ENCODE measurements at places on chromosomes 3 and 15. TPM values are rescaled to one million over a fixed set of nuclear protein-coding genes. Genes with fewer than 3 reads are reported as not detected.

AADAC gene
- polyA plus RNA-seq = 0.32 TPM

TMEM266 gene
- 13.3 TPM for polyA plus RNA-seq

ACKR2 gene
- 2.4 TPM for polyA plus RNA-seq

ESYT3 gene
- 2.5 TPM for polyA plus RNA-seq

HRG gene
- polyA plus RNA-seq = 2.5 TPM

ARHGAP31 gene
- polyA plus RNA-seq = 12.4 TPM

ABTB1 gene
- polyA plus RNA-seq = 28.2 TPM

SPTSSB gene
- polyA plus RNA-seq = 3.6 TPM

IL12A gene
- 0.63 TPM for polyA plus RNA-seq

IMPG2 gene
- polyA plus RNA-seq = 0.61 TPM

ARRDC4 gene
- polyA plus RNA-seq = 33.6 TPM

RPL39L gene
- 17.3 TPM for polyA plus RNA-seq

SLC2A2 gene
- polyA plus RNA-seq = 20.9 TPM

CCDC54 gene
- 0.15 TPM for polyA plus RNA-seq

LRRIQ4 gene
- polyA plus RNA-seq = not detected

ROPN1 gene
- polyA plus RNA-seq = 0.15 TPM

RGMA gene
- 12.2 TPM for polyA plus RNA-seq

SLC22A13 gene
- 6.1 TPM for polyA plus RNA-seq

LEO1 gene
- 33.7 TPM for polyA plus RNA-seq

GPR176 gene
- 15.1 TPM for polyA plus RNA-seq

PSMD6 gene
- 113 TPM for polyA plus RNA-seq

CASR gene
- 28.2 TPM for polyA plus RNA-seq

MDFIC2 gene
- polyA plus RNA-seq = not detected

KNG1 gene
- polyA plus RNA-seq = 146 TPM

BRK1 gene
- polyA plus RNA-seq = 180 TPM

GP5 gene
- polyA plus RNA-seq = 0.71 TPM

KCNMB3 gene
- polyA plus RNA-seq = 7.9 TPM

EIF4A2 gene
- 864 TPM for polyA plus RNA-seq

SH2D7 gene
- 0.93 TPM for polyA plus RNA-seq

CCR8 gene
- polyA plus RNA-seq = not detected

GASK1A gene
- 5.4 TPM for polyA plus RNA-seq

C2CD4A gene
- polyA plus RNA-seq = 0.28 TPM

HIGD2B gene
- not detected for polyA plus RNA-seq

TUBGCP4 gene
- polyA plus RNA-seq = 31.5 TPM

C3orf49 gene
- 1.1 TPM for polyA plus RNA-seq

MGLL gene
- polyA plus RNA-seq = 25.2 TPM

GPR62 gene
- polyA plus RNA-seq = 0.77 TPM

GOLGA8T gene
- not detected for polyA plus RNA-seq

PLA2G4F gene
- polyA plus RNA-seq = 35.3 TPM

PAK6 gene
- polyA plus RNA-seq = 7.7 TPM

SLC35G2 gene
- polyA plus RNA-seq = 2.7 TPM

SLC22A14 gene
- polyA plus RNA-seq = 1.1 TPM

GNAT1 gene
- not detected for polyA plus RNA-seq

CLDN18 gene
- 0.87 TPM for polyA plus RNA-seq

ALDH1A2 gene
- 246 TPM for polyA plus RNA-seq

CCRL2 gene
- polyA plus RNA-seq = 0.83 TPM

MYRIP gene
- polyA plus RNA-seq = 2.0 TPM

Data from renal pelvis (tissue), 12 donors.